ENCODE measurements at places on chromosomes 7 and 10.

- no peak for DNase-seq
These were observed 624.3 kb upstream of the GHITM start for GRCh38 chr10:83515001-83515400.

DNA sequence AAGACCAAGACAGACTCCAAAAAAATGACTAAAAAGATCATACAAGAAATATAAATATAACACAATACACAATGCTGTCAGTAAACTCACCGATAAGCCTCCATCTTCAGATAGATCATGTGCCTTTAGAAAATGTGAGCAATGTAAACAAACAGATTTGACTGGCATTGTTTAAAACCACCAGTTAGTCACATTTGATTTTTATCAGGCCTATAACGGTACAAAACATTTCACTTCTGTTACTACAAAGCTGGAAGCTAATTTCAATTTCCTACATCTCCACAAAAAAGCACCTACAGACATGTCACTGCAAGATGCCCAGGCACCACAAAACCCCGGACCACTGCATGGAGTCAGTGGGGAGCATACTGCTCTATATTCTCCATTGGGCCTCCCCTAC lies 18.9 kb downstream of the SGMS1 start:
- no peak for DNase-seq

DNA sequence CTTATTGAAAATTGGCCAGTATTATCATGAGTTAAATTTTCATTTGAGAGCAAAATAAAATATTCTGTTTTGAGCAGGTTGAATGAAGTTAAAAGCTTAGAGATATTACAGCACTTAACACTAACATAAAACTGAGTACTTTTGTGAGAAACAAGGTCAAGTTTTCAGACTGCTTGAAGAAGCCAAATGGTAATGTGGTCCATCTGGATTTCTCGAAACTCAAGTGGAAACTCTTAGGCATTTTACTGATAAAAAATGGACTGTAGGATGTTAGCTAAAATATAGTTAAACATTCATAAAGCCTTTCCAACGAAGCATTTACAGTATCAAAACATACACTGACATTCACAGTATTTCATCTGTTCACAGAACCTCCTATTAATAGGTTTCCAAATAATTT lies 528.1 kb upstream of the SEMA3D start:
- no peak for DNase-seq

- no peak for DNase-seq
These were observed 70.1 kb downstream of the VPS41 start for GRCh38 chr7:38838725-38839385.

GRCh38 chr10:121976607-121977006 lies 1.6 kb upstream of the NSMCE4A start:
- no peak for DNase-seq

GRCh38 chr10:71715026-71715425 lies 4.6 kb downstream of the C10orf105 start:
- no peak for DNase-seq

GRCh38 chr7:103689255-103689654 lies 243.2 kb upstream of the SLC26A5 start:
- no peak for DNase-seq

GRCh38 chr7:128403676-128404075 lies 6.1 kb downstream of the IMPDH1 start:
- DNase-seq, result no peak

- no peak for DNase-seq
These were observed 120.9 kb upstream of the ADAM12 start for GRCh38 chr10:126509182-126509581.

DNA sequence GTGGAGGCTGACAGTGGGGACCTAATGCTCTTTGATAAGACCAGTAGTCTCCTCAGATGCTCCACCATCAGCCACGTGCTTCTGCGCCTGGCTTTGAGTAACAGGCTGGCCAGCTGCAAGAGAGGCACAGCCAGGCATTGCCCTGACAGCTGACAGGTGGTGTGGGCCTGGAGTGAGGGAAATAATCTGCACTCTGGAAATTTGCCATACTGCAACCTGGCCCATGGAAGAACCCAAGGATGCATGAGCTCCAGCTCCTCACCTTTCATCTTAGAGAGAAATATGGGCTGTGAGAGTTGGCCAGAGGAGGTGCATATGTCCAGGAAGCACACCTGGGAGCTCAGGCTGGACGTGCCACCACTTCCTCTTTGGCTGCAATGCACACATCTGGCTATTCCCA lies 118.9 kb downstream of the PLXDC2 start:
- DNase-seq, result no peak

- no peak for DNase-seq
These were observed 326.6 kb upstream of the IGFBP3 start for GRCh38 chr7:46247664-46248063.

DNA sequence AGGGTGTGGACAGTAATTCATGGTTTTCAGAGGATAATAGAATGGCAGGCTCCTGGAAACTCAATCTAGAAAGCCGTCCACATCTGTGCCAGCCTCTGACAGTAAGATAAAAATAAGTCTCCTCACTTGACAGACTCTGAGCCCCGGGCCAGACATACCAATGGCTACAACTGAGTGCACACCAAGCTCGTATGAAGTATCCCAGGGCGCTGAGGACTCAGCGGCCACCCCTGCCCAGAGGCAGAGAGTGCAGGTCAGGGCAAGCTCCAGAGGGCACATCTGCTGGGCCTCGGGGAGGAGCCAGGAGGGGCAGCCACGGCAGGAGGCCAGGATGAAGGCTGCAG lies 262.8 kb upstream of the TCERG1L start:
- DNase-seq, result no peak

- no peak for DNase-seq
These were observed 8.2 kb upstream of the CLIP2 start for GRCh38 chr7:74280985-74281384.

DNA sequence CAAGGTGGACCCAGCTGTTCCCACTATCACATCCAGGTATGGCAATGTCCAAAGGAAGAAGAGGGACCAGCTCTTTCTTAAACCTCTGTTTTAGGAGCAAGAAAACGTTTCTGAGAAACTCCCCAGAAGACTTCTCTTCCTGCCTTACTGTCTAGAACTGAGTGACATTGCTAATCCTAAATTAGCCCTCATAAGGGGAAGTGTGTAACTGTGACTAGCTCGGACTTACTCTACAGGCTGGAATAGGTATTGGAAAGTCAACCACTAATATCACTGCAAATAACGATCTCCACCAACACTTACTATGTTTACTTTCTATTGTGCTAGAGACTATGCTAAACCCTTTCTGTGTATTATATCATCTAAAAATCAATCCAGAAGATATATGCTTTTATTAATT lies 49.9 kb upstream of the RELN start:
- DNase-seq, result no peak

DNA sequence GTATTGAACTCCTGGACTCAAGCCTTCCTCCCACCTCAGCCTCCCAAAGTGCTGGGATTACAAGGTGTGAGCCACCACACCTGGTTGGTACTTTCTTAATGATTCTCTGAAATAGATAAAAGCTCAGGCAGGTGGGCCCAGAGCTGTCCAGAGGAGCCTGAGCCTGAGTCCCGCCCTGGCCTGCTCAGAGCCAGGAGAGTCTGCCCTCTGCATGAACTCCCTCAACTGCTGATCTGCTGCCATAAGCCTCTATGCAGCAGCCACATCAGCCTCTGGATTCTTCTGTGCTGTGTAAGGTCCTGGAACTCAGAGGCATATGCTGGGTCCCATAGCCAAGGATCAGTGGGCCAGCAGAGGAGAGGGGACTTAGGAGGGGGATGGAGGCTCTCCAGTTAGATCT lies 23.1 kb upstream of the DDIT4 start:
- DNase-seq, result no peak

DNA sequence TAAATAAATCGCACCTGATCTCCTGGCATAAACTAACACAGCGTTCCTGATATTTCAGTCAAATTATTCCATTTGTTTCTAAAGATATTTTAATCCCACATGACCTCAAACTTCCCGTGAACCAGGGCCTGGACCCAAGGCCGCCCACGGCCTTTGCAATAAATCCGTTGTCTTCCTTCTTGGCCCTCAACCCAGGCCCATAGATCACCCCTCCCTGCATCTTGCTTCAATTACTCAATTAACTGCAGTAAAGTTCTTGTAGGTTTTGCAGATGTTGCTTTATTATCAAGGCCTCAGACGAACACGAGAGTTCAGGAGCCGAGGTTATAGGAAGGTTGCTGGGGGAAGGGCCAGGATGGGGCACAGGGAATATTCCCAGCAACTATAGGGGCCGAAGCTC lies 249.4 kb downstream of the RAB11FIP2 start:
- DNase-seq, result no peak

DNA sequence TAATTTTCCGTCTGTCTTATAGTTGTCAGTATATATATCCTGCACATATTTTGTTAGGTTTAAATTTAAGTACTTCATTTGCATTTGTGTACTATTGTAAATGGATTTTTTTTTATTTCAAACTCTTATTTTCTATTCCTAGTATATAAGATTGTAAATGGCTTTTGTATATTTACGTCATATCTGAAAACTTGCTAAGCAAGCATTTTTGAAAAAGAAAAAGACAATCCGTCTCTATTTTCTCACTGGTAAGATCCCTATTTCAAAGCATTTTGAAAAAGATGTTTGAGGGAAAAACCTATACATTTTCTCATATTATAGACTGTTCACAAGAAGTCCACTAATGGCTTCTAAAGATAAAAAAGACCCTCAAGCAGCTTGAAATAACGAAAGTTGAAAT lies 1.2 kb upstream of the LYZL1 start:
- DNase-seq, result no peak

GRCh38 chr10:86953747-86954680 lies 3.4 kb downstream of the MMRN2 start:
- no peak for DNase-seq

- no peak for DNase-seq
These were observed 26.9 kb downstream of the ZEB1 start for GRCh38 chr10:31345886-31346285.

DNA sequence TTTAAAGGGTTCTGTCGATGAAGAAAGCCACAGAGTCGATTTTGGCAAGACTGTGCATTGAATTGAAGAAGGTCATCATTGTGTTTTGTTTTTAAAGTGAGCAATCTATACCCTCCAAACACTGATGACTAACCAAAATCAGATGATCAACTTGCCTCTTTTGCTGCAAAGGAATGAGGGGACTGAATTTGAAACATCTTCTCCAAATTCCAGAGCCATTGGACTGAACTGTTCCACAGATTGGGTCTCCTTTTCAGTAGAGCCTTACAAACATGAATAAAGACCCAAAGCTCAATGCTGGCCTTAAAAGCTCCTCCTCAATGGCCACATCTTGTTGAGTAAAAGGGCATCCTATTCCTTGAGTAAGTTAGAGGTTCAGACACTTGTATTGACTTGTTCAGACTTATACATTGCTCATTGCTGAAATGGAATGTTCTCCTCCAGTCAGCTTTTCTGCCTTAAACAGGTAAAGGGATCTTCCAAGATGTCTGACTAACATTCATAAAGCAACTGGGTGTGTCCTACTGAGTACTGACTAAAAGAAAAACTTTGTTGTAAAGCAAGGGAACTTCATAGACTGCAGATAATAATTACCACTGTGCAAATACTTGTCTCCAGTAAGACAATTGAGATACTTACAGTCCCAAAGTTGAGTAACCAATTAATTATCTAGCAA lies 630.6 kb downstream of the KCNMA1 start:
- DNase-seq, result no peak

DNA sequence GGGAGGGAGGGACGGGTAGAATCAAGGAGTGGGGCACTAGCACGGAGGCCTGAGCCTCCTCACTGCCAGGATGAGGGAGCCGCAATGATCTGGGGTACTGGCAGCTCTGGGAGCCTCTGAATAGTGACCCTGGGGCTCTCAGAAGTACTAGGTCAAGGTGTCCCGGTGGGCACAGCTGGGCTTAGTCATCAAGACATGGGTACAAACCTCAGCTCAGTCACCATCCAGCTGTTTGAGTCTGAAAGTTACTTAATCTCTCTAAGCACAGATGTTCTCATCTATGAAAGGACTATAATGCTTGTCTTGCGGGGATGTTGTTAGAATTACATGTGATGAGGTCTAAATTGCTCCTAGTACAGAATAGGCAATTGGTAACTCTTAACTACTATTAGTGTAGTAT lies 276.8 kb downstream of the KCNMA1 start:
- DNase-seq, result no peak

- DNase-seq, result no peak
These were observed 27.1 kb downstream of the COPG2 start for GRCh38 chr7:130641497-130641896.

DNA sequence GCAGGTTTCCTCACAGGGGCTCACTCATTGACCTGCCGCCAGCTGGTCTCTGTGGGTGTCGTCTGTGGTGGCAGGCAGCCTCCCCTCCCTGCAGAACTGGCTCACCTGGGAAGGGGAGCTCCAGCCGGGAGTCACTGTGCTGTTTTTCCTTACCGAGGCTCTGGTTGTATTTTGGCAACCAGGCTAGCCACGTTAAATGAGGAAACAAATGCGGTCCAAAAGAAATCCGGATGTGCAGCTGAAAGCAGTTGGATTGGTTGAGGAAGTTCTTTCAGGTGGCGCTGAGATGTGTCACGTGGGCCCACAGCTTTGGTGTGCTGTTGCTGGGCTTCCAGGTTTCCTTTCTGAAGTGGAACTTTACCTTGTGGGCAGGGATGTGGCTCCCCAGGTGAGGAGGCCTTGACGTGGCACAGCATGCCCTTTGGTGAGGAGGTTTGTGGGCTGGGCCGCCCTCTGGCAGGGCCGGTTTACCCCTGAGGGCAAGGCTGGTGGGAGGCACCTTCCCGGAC lies 14.2 kb downstream of the MTURN start:
- no peak for DNase-seq

DNA sequence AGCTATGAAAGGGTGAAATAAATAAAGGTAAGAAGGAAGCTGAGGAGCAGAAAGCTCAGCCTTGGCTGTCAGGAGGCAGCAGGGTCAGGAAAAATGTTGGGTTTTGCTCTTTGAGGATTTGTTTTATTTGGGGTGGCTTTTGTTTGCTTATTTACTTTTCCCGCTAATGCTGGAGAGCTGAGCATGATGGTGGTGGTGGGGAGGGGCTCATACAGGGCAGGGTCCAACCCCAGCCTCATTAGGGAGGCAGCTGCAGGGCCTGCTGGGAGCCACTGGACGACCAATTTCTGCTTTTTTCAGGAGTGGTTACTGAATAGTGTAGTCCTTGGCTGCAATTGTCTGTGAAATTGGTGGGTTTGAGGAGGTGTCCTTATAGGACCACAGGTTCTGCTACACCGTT lies 36.3 kb downstream of the CCM2 start:
- no peak for DNase-seq

DNA sequence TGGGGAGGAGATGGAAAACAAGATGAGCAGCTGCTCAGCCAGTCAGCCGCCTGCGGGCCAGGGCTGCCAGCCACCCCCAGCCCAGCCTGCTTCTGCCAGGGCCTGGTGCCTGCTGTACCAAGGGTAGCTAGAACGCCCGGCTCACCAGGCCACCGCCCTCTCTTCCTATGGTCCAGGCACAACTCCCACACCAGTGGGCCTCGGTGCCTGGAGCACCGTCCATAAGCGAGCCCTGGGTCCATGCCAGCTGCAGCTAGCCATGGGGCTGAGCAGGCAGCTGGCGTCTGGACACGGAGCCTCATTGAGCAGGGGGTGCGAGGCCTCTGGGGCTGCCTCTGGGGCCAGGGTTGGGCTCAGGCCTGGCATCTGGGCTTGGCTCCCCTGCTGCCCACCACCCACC lies 8.5 kb upstream of the RABGEF1 start:
- DNase-seq, result no peak

- no peak for DNase-seq
These were observed 20.1 kb downstream of the EPC1 start for GRCh38 chr10:32326680-32327363.
